ENCODE measurements at places on chromosomes 5 and 9.

GRCh38 chr9:35616681-35617459, 1.3 kb downstream of the CD72 start:
- DNase-seq, result no peak

- no peak for DNase-seq
Measured at GRCh38 chr5:128234928-128235641, 151.5 kb downstream of the SLC12A2 start.

DNA sequence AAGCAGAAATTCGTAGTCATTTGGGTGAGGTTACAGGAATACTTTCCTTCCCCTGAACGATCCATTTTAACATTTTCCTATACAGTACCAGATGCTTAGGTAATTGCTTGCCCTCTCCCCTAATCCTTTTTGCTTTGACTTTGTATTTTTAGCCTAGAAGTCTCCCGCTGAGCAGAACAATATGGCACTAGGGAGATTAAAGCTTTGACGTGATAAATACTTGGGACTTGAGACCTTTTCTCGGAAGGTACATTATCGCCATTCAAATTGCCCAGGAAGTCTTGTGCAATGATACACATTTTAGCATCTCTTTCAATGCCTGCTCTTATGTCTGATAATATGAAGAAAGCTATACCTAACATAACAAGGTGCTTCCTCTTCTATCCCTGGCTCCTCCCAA, 22.9 kb upstream of the SPATA31C2 start:
- DNase-seq, result no peak

DNA sequence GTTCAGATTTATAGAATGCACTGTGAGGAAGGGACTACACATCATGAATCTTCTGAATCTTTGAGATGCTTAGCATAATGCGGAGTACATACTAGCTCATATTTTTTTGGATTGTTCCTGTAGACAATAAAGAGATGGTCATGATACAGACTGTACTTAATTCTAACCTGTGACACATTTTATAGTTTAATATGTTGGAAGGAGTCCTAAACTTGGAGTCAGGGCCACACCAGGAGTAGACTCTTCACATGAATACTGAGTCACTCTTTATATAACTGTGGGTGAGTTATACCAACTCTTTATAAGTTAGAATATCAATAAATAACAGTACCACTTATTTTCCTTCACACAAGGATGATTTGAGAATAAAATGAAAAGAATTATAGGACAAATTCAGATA, 16.9 kb downstream of the C9orf85 start:
- DNase-seq, result no peak

DNA sequence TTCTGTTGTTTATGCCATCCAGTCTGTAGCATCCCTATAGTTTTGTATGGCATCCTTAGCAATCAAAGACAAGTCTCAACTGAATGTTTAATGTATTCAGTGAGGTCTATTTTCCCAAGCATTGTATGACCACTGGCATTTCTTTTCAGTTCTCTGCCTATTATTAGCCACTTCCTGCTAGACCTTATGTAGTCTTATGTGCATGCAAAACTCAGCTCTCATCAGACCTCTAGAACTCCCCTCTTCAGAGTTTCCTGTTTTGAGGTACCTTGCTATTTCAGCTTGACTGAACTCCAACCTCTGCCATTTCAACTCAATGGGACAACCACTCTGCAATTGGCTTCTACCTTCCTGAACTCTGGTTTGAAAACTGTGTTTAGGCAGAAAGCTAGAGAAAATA, 113.2 kb downstream of the SLC25A46 start:
- no peak for DNase-seq

- DNase-seq, result no peak
Measured at GRCh38 chr5:181198106-181198685, 6.8 kb downstream of the TRIM7 start.

DNA sequence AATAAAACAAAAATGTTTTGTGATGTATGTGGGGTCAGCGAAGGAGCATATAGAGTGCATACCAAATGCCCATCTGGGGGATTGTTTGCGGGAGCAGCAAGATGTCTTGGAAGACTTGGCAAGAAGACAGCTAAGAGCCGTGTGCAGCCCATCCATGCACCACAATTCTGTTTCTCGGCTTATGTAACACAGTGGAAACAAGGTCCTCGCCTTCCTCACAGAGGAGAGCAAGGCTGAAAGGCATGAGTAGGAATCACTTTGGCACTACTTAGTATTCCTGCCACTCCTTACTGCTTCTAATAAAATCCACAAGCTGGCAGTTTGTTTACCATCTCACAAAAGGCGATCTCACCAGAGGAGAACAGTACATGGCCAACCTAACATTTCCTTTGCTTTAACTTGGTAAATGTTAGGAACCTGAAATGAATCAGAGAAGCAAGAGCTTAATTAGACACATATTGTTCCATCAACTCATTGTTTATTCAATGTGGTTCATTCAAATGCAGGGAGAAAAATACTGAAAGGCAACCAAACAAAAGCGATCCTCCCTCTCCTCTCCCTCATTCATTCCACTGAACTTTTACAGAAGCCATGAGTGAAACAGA, 648.1 kb downstream of the ACTL7B start:
- no peak for DNase-seq

All from NCI-H446 (cell line).